ENCODE measurements at places on chromosomes 2 and 18. TPM values are rescaled to one million over a fixed set of nuclear protein-coding genes. Genes with fewer than 3 reads are reported as not detected.
A peak's percentile ranks its signal among the peaks of the same experiment; 100 is the strongest.

Gene GPATCH11
- 11.6 TPM for polyA plus RNA-seq

Gene DNAH7
- 0.76 TPM for polyA plus RNA-seq

Gene CDH19
- polyA plus RNA-seq = 1.1 TPM

DNA sequence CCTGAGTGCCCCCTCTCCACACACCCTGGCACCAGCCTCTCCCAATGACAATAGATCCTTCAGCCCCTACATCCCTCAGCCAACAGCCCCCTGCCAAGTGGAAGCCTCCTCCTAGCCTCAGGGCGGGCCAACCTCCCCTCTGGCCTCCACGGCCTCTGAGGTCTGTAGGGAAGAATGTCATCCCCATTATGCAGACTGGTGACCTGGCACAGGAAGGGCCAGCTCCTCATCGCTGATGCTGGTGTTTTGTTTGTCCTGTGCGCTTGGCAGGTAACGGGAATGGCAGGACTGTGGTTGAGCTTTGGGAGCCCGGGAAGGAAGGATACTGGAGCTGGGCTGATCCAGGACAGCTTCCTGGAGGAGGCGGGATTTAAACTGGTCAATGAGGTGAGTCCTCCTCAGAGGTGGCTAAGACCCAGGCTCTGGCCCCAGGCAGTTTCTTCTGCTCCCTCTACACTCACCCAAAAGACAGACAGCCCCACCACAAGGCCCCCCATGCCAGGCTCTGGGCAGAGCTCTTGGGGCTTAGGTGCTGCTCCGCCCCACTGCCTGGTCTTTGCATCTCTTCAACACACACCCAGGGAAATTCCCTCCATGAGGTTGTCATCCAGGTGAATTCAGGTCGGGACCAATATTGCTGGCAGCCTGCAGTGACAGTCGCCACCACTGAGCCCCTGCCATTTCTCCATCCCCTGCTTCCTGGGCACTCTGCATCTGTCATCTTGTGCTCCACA lies 75.2 kb upstream of the SMAD7 start:
- no peak for DNase-seq

DNA sequence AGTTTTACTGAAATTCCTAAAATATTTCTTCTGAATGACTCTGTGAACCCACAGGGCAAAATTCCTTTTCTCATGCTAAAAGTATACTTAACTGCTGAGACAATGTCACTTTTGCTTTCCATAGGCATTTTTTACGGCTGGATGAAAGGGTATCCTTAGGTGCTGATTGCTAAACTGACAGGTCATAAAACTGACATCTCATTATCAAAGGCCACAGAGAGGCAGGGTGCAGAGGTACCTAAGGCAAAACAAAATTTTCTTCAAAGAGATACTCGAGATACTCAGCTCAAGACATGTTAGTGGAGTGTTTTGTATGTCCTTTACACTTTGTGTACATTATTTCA lies 62.0 kb upstream of the WDR75 start:
- DNase-seq = no peak

DNA sequence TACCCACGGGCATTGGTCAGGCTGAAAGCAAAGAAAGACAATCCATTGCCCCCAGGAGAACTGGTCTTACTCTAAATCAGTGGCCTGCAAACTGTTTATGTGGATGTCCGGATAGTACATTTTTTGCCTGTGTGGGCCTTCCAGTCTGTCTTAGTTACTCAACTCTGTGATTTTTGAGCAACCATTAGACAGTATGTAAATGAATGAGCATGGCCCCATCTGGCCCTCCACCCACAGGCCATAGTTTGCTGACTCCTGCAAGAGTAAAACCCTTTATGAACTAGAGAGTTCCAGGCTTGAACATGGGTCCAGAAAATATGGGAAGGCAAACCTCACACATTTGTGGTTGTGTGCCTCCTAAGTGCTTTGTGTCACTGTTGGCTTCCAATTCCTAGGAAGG lies 55.7 kb upstream of the CYP1B1 start:
- no peak for DNase-seq

- no peak for DNase-seq
Observed at GRCh38 chr2:85661139-85661858, 6.7 kb downstream of the SFTPB start.

DNA sequence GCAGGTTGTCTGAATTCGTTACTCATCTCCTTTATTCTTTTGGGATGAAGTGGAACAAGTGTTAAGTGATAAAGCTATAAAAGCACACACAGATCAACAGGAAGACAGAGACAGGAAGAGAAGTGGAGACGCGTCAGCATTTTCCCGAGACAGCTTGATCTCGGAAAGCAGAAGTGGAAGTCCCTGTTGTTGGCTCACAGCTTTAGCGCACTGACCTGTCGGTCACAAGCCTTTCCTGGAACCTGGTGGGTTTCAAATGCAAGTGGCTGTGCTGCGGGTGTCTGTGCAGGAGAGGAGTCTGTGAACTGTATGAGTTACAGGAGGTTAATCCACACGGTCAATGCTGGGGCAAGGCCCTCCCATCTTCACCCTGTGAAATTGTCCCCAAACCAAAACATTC lies 116.6 kb upstream of the PELI1 start:
- DNase-seq = no peak

DNA sequence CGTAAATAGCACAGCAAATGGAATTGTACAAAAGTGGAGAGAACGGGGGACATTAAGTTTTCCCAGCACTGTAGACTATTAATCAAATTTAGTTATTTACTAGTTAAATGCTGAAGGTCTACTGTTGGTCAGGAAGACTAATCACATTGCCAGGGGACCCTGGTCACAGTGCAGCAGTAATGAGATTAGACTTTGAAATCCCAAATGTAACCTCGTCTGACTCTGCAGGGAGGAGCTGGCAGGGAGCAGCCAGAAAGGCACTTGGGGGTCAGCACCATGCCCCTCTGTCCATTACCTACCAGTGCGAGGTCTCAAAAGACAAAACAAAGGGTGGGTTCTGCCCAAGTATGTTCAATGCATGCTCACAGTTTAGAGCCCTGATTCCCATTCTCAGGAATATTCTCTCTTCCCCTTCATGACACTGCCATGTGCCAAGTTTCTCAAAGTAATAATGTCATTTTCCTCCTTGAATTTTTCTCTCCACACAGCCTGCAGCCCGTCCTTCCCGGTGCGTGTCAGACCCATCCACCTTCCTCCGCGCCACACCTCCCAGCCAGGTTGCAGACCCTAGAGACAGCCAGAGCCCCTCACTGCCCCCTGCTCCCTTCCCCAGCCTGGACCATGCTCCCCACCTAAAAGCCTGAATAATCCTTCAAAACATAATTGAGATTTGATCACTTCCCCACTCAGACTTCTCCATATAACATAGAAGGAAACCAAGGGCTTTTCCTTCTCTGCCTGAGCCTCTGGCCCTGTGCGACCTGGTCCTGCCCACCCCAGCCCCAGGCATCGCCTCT lies 52.5 kb downstream of the TMEM18 start:
- no peak for DNase-seq

DNA sequence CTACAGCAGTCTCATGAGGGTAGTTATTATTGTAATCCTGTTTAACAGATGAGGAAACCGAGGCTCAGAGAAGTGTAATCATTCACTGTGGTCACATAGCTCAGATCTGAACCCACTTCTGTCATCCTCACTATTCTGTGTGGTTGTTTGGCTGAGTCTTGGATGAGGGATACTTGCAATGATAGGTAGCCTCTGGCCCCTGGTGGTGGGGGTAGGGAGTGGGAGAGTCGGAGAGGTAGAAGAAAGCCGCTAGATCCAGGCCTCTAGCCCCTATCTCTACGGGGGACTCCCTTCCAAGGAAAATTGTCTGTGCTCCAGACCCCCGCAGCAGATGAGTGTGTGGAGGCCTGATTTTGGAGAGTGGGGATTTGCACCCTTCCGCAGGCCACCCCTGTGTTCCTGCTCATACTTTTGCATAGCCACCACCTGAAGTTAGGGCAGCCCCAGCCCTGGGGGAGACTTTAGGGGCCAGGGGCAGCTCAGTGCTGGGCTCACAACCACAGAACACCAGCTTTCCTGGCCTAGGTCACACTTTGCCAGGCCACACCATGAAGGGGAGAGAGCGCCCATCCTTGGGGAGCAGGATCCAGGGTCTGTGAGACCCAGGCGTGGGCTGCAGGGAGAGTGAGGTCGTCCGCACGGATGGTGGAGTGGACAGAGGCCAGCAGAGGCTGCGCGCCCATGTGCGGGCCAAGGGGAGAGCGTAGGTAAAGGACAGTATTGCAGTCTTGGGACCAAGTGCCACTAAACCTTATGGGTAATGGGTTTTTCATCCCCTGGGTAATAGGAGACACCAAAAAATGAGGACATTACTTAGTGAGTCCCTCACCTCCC lies 148.2 kb downstream of the GLI2 start:
- no peak for DNase-seq

DNA sequence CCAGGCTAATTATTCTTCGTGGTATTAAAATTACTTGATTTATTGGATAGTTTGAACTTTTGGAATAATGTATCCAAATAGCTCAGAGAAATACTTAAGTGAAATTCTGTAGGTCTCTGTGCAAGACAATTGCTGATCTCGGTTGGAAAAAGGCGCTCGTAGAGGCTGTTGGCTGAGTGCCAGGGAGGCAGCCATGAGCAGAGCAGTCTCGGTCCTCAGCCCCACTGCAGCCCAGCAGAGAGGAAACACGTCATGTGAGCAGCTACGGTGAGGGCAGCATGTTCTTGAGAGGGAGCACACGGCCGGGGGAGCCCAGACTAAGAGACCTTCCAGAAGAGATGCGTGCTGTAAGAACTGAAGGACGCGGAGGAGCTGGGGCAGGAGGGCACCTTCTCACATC lies 42.5 kb downstream of the DCDC2C start:
- no peak for DNase-seq

DNA sequence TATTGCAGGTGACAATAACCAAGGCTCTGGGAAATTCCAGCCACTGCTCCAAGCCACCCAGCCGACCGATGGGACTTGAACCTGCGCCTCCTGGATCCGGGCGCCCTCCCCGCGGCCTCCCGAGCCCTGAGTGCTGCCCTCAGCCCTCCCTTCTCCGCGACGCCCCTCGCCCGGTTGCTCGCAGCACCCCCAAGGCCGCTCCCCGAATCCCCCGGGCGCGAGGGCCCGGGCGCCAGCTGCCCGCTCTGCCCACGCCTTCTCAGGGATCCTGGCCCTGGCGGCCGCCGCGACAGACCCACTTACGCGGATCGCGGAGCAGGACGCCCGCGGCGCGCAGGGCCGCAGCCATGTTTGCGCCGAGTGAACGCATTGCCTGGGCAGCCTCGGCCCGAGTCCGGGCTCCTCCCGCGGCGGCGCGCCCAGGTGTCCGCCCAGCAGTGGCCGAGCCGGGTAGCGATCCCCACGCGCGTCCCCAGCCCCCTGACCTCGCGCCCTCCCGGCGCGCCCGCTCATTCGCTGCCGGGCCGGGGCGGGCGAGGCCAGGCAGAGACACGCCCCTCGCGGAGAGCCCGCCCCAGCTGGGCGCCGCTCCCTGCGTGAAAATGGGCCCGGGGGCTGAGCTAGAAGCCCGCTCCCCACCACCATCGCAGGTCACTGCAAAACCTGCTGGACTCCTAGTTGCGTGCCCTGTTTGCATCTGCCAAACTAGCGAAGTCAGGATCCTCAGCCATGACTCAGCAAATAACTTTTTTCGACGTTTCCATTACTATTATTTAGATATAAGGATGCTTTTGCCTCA lies at the start of gene FECH:
Gene FECH (minus strand): TSS at position 452 of the 799 bp plus-strand sequence. CDS start 82 bp downstream, at position 370.
- DNase-seq = peak; percentile 29
